ENCODE measurements at places on chromosomes 6 and 20.

DNA sequence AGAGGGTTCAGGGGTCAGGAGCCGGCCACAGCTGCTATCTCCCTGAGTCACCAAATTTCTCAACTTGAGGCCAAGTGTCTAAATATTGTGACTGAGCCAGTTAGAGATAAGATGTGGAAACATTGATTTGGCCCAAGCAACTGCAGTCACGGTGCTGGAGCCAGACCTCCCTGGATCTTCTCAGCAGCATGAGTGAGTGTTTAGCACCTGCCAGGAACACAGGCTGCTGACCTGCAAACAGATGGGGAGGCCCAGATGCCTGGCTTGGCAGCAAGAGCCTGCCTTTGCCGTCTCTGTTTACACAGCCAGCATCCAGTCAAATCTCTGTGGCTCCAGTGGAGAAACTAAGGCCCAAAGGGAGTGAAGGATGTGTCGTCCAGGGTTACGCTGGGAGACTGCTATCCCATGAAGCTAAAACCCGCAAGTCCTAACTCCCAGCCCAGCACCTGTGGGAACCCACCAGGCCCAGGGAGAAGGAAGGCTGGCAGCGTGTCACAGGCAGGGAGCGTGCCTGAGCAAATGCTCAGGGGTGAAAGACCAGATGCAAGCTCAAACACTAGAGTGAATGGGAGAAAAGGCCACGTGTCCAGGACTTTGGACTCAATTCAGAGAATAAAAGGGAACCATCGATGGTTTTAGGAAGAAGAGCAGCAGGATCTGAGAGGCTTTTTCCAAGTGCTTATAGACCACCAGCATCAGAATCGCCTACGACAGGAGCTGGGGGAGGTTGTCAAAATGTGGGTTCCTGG, 15.9 kb upstream of the PTGIS start:
- peak; percentile 64 for DNase-seq

GRCh38 chr20:8246716-8247115, 114.7 kb downstream of the PLCB1 start:
- no peak for DNase-seq

DNA sequence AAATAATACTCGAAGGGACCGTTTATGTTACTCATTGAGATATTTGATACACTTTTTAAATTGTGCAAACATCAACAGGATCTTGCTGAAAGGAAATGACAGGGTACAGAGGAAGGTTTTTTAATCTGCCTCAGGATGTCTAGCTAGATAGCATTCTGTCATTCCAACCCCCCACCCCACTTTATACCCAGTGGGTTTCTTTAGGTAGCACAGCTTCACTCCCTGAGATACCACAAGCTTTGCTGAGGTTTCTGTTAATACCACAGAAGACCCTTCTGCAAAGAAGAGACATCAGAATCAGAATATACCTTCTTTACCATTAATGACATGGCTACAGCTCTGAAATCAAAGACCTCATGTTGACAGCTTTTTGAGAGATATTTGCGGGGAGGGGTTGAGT, 1.3 kb downstream of the PHACTR2 start:
- DNase-seq, result no peak

DNA sequence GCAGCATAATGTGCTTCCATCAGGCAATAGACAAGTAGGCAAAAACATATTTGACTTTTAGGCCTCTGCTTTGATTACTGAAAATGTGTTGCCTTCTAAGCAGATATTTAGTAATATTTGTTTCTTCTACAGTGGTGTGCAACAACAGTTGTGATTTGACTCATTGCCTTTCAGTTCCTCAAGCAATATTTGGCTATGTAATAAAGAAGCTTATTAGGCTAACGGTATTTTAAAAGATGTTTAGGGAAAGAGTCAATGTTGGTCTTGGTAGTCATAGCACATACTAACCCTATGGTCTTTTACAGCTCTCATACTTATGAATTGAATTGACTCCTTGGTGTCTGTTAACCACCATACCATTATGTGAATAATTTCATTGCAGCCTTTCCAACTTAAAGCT, 124.1 kb downstream of the GRIK2 start:
- no peak for DNase-seq

DNA sequence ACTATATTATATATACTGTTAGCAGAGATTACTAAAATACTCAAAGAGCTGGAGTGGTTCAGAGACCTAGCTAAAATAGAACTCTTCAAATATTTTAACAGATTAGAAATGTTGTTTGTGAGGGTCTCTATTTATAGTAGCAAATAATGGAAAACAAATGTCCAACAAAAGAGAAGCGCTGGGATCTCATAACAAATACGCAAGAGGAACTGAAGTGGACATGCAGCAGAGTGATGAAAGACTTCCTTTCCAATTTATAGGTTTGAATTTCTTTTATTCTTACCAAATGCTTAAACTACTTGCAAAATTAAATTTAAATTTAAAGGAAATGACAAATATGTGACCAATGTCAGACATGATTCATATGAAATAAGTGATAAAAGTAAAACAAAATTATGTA, 49.9 kb downstream of the PIGU start:
- DNase-seq, result no peak
